Mucosa of descending colon (tissue), 3 donors: ENCODE measurements at places on chromosomes 2 and 18. TPM values are rescaled to one million over a fixed set of nuclear protein-coding genes. Genes with fewer than 3 reads are reported as not detected.

Gene POTEJ
- not detected for total RNA-seq

Gene TACR1
- total RNA-seq, result 1.0 TPM

Gene TPO
- 2.3 TPM for total RNA-seq

Gene DBI
- total RNA-seq, result 109 TPM

Gene ME2
- 85.2 TPM for total RNA-seq

Gene DTNA
- total RNA-seq, result 7.4 TPM

Gene CAVIN2
- total RNA-seq, result 13.7 TPM

GRCh38 chr18:9643549-9643948 lies 29.2 kb upstream of the PPP4R1 start:
- no peak for DNase-seq

DNA sequence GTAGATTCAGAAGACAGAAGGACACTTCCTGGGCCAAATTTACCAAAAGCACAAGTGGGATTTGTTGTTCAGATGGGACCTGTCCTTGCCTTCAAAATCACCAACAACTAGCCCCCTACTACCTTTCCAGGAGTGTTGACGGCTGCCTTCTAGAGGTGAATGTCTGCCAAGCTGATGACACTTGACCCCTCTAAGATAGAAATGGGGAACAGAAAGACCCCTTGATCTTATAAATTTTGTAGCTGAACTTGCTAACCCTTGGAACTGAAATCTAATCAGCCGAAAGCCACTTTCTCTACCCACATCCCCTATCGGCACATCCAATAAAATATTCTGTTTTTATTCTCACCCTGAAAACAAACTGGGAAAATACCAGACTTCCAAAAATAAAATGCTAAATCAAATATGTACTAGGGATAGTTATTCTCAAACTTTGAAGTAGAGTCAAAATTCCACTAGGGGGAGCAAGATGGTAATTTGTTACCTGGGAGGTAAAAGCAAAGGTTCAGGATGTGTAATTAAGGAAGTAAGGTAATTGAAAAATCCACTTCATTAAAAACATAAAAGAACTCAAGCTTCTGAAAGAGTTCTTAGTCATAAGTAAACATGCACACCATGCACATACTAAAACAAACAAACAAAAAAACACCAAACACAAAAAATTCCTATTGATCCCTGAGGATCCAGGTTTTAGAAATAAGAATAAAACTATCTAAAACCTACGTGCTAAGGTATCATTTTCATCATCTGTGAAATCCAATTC lies 119.2 kb downstream of the ANKRD44 start:
- DNase-seq, result no peak

GRCh38 chr2:107932488-107932887 lies 53.8 kb upstream of the SLC5A7 start:
- no peak for DNase-seq

DNA sequence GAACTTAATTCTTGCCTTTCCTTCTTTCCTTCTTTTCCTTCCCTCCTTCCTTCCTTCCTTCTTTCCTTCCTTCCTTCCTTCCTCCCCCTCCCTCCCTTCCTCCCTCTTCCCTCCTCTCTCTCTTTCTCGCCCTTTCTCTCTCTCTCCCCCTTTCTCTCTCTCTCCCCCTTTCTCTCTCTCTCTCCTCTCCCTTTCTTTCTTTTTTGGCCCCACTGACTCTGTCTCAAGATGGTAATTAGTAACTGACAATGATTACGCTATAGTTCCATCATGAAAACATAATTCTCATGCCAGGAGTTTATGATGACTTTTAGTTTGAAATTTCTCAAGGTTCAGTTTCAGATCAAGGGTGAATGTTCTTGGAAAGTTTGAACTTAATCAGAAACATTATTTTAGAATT lies 14.8 kb upstream of the CTLA4 start:
- no peak for DNase-seq

DNA sequence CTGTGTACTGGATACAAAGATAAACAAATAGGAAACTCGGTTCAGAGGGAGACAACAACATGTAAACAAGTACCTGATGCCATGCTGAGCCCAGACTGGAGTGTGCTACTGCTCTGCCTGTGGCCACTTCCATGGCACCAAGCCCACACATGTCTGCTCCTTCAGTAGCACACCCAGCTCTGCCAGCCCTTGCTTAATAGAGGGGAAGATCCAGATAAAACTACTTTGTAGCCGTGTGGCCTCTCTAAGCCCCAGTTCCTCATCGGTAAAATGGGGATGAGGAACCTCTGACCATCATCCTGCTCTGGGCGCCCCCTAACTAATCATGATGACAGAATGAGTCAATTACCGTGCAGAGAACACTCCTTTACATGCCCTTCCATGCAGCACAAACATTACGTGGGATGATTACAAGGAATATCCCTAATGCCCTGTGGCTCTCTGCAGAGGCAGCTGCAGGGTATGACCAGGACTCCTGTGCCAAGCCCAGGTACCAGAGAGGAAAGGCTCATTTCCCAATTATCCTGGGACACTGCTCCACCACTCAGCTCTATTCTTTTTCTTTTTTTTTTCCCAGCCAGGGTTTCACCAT lies 34.9 kb downstream of the DNMT3A start:
- peak; percentile 36 for DNase-seq

DNA sequence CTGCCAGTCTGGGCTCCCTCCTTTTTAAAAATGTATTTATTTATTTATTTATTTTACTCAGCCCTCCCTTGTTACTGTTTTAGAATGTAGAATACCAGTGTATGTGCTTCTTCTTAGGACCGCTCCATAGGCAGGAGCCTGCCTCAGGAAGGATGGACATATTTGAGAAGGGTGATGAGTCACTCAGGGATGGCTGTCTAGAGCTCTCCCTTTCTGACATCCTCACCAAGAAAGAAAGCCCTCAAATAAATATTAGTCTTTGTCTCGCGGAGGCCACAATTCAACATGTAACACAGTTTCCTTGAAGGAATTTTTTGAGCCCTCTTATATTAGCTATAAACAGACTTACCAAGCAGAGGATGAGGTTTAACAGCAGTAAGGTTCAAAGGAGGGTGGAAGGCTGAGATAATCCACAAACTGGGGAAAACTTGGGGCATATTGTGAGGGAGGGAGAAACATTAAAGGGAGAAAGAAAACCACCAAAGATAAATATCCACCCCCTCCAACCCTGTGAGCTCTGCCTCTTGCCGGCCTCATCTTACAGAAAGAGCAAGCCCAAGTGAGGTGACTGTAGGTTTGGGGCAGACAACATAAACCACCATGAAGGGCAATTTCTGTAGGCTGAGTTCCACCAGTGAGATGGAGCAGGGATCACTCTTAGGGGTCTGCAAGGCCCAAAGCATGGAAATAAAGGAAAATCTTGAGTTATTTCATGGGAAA lies 163.4 kb downstream of the LRRTM1 start:
- DNase-seq, result no peak

DNA sequence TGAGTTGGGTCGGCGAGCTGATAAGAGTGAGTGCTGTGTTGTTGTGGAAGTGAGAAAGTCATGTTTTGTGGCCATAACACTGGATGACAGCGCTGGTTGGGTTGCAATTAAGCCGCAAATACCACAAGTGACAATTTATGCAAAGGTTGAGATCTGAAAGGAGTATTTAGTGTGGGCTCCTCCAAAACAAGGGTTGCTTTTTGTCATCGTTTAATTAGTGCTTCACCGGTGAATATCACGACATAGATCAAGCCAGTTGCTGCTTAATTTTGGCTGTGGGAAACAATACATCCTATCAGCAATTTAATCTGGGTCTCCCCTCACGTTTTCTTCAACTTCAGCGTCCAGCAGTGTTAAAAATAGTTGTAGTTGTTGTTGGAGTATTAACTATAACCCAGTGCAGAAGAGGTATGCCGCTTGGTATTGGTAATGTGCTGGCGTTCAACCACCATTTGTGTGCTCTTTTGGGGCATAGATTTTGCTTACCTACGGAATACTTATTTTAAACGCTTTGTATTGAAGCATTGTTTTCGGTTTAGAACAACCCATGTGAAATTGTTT lies 662 bp downstream of the ACVR2A start:
- DNase-seq, result no peak

GRCh38 chr2:28169492-28169891 lies 223.2 kb upstream of the FOSL2 start:
- peak; percentile 28 for DNase-seq

- DNase-seq, result no peak
These were observed 176.7 kb upstream of the ST6GAL2 start for GRCh38 chr2:107062599-107063220.

DNA sequence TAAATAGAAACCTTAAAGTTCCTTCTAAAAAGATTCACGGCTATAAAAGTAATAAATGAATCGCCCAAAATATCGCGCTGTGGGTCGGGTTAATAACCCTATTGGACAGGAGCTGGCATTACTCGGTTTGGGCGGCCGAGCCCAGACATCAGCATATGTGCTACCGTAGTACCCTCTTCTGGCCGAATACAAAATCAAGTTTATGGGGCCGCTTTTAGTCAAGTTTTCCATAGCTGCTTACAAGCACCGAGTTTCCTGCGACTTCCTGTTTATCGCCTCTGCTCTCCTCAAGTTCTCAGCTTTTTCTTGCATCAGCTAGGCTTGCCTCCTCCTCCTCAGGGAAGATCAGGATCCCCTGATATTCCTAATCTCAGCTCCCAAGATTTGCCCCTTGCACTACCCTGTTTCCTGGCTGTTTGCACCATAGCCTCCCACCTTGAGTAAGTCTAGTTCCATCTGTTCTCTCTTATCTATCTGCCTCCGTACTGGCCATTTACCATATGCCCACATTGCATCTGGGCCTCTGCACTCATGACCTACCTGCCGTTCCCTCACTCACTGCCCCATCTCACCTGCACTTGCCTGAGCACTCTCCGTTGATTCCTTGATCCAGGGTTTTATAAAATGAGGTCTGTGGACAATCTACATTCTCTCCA lies 56.1 kb downstream of the SLC35F5 start:
- peak; percentile 31 for DNase-seq

GRCh38 chr18:14075196-14075595 lies 57.0 kb downstream of the ZNF519 start:
- no peak for DNase-seq
